Cortex of kidney (tissue), 1 donor: ENCODE measurements at places on chromosomes 1 and 21.

DNA sequence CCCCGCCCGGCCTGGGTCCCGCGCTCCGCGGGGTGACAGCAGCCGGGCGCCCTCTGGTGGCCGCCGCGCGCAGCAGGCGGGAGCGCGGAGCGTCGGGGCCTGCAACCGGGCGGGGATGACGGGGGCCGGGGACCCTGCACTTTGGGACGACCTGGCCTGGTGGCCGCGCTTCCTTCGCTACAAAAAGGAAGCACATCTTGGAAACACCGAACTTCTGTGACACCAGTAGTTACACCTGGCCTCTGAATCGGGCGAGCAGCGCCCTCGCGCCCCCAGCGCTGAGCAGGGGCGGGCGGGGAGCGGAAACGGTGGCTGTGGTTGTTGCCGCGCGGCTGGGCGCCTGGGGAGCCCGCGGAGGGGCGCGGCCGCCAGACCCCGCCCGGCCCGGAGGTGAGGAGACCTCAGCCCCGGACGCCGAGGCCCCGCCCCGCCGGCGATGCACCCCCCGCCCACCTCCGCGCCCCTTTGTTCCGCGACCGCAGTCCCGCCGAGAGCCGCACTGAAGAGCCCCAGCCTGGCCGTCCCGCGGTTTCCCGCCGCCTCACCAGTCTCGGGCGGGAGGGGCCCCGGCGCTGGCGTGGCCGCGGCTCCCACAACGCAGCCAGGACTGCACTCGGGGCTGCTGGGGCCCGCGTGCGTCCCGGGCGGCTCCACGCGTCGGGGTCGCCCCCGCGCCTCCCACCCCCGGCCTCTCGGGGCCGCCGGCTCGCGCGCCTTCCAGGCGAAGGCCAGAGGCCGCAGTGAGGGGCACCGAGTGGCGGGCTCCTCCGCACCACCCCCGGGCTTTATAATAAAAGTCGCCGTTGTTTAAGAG lies 59.3 kb downstream of the H3-3A start:
- no peak for DNase-seq

GRCh38 chr1:3550511-3551289 lies 60.6 kb downstream of the MEGF6 start:
- no peak for DNase-seq

DNA sequence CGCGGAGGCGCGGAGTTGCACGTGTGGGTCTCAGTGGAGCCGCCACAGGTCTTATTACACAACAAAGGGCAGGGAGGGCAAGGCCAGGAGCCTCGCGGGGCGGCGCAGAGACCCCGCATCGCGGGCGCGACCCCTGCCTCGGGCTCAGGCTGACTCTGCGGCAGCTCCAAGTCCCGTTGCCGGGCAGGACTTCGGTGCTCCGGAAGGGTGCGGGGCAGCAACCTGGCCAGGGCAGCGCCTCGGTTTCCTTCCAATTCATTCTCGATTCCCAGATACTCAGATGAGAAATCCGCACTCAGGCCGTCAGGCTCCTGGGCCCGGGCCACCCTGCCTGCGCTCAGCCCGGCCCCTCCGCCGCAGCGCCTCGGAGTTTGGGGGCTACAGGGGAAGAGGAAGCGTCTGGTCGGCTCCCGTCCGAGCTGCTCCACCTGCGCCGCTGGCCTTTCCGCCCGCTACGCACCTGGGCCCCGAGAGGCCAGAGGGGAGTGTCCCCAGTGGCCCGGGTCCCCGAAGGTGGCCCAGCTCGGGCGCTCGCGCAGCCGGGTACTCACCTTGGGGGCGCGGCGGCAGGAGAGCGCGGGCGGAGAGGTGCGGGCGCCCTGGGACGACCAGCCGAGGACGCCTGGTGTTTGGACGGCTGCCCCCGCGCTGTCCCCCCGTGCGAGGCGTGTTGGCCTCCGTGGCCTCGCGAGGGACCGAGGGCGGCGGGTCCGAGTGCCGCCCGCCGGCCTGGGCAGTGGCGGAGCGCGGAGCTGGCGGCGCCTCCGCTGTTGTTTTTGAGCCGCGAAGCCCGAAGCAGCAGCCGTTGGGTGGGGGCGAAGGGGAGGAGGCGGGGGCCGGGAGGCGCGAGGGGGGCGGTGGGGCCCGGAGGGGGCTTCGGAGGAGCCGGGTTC lies 1.1 kb upstream of the PRDM16 start:
- DNase-seq, result no peak

GRCh38 chr1:71240656-71241055 lies 159.8 kb upstream of the ZRANB2 start:
- DNase-seq, result no peak

GRCh38 chr1:210328032-210328745 lies 513 bp upstream of the HHAT start:
- no peak for DNase-seq

DNA sequence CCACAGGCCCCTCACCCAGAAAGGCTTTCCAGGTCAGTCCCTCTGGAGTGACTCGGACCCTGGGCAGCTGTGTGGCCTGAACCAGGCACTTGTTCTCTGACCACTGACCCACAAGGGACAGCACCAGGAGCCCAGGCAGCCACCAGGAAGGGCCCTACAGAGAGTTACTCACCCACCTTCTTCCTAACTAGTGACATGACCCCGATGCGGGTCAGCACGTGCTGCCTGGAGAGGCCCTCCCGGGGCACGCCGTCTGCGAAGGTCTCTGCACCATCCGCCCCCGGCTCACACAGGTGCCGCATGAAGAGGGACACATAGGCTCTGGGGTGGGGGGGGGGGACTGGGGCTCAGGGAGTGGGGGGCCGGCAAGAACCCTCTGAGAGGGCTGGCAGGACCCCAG lies 55.8 kb downstream of the CHD5 start:
- no peak for DNase-seq

DNA sequence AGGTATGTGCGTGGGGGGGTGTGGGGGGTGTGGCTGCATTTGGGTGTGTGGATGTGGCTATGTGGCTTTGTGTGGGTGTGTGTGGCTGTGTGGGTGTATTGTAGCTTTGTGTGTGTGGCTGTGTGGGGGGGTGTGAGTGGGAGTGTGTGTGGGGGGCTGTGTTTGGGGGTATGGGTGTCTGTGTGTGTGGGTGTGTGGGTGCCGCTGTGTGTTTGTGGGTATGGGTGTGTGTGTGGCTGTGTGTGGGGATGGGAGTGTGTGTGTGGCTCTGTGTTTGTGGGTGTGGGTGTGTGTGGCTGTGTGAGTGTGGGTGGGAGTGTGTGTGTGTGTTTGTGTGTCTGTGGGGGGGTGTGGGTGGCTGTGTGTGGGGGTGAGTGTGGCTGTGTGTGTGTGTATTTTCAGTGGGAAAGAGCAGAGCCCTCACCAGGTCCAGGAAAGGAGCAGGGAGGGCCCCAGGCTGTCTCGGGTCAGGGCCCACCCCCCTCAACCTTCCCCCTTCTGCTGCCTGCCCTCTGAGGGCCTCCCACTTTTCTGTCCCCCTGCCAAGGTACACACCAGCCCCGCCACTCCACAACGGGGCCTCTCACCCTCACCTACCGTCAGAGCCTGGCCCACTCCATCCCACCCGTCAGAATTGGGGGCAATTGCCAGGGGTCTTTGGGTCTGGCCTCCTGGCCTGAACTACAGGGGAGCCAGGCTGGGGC lies 1.9 kb upstream of the COL8A2 start:
- DNase-seq, result no peak

GRCh38 chr1:113977906-113978305 lies 1.4 kb upstream of the OLFML3 start:
- no peak for DNase-seq

GRCh38 chr1:246788895-246789338 lies 64.7 kb downstream of the SCCPDH start:
- DNase-seq, result no peak

DNA sequence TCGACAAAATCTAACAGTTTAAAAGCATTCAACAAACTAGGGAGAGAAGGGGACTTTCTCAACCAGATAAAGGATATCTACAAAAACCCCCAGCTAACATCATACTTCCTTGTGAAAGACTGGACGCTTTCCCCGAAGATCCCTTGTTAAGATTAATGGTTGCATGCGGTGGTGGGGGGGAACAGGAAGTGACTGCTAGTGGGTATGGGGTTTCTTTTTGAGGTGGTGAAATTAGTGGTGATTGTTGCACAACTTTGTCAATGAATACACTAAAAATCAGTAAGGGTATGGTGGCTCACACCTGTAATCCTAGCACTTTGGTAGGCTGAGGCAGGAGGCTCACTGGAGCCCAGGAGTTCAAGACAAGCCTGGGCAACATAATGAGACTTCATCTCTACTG lies 26.9 kb upstream of the EYA3 start:
- no peak for DNase-seq

GRCh38 chr1:241762713-241763339 lies 85.2 kb upstream of the EXO1 start:
- no peak for DNase-seq
